Cerebellar nuclear complex (tissue), 1 donor: ENCODE measurements at places on chromosomes 13 and 19.

DNA sequence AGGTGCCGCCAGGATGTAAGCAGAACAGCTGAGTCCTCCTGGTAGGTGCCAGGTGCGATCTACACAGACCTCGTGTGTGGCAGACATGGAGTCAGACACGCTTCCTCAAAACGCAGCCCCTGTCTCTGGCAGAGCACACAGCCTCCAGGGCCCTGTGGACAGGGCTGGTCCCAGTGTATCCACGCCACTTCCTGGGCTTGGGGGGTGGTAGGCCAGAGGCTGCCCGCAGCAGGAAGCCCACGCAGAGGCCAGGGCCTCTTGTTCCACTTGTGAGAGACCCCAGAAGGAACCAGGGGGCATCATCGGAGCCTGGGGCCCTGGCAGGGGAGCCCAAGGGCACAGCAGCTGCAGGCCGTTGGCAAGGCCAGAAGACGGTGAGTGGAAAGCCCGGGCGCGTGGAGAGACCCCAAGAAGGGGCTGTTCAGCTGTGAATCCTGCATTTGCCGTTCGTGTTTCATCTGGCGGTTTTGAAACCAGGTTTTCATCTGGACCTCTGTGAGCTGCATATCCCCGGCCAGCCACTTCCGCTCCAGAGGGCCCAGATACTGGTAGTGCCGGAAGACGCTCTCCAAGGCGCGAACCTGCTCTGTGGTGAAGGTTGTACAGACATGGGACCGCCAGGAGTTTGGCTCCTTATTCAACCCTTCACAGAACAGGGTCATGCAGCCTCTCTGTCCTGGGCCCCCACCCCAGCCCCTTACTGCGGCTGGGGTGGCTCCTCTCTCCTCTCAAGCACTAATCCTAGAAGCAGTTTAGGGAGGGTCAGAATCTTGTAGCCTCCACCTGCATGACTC, 25.1 kb upstream of the SLITRK1 start:
- no peak for DNase-seq

GRCh38 chr19:49677231-49677900, at the start of gene PRMT1:
TSS of gene PRMT1 (plus strand) at chr19:49677271. CDS start at chr19:49677281, 10 bp downstream.
- no peak for DNase-seq

GRCh38 chr19:45597425-45598111, 4.4 kb downstream of the GPR4 start:
- DNase-seq = no peak

- no peak for DNase-seq
Observed at GRCh38 chr13:39554371-39554770, 48.6 kb downstream of the LHFPL6 start.

GRCh38 chr13:100442095-100442832, 146.3 kb downstream of the GGACT start:
- DNase-seq = no peak

DNA sequence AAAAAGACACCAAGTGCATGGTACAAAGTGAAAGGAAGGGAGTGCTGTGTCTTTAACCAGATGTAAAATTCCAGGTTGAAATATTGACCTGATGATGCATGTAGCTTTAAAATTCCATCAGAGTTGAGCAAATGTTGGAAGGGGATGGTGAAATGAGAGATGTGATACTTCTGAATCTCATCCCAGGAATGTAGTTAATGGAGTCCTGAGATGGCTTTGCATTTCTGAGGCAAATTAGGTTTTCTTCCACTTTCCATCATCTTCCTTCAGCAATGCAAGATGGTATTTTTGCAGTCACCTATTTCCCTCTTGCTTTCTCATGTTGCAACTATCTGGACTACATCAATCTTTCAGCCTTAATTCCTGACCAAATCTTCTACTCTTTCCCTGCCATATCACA, 194.1 kb upstream of the MIR17HG start:
- DNase-seq = no peak

DNA sequence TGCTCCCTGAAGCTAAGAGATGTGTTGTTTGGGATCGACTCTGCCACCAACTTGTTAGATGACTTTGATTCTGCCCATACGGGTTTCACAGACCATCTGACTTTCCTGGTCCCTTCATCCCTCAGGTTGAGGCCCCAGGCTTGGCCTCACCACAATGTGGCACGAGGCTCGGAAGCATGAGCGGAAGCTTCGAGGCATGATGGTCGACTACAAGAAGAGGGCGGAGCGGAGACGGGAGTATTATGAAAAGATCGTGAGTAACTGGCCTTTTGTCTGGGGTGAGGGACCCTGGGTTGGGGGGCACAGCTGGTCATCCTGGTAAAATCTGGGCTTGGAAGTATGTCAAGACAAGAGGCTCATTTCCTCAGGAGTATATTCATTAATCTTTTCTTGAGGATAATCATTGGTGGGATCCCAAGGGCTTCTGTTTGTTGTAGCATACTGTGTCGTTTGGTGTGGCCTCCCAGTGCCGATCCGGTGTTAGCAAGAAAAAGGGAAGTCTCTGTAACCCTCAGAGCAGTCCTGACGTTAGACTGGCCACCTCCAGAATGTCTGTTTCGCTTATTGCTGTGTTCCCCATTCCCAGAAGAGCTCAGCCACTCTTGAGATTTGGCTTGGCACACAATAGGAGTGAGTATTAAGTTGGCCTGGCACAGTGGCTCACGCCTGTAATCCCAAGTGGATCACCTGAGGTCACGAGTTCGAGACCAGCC, 1.4 kb downstream of the CLASRP start:
- DNase-seq = no peak

- DNase-seq = no peak
Observed at GRCh38 chr19:8209462-8210378, 550 bp downstream of the CERS4 start.

- no peak for DNase-seq
Observed at GRCh38 chr13:95304453-95304852, 3.2 kb upstream of the ABCC4 start.

DNA sequence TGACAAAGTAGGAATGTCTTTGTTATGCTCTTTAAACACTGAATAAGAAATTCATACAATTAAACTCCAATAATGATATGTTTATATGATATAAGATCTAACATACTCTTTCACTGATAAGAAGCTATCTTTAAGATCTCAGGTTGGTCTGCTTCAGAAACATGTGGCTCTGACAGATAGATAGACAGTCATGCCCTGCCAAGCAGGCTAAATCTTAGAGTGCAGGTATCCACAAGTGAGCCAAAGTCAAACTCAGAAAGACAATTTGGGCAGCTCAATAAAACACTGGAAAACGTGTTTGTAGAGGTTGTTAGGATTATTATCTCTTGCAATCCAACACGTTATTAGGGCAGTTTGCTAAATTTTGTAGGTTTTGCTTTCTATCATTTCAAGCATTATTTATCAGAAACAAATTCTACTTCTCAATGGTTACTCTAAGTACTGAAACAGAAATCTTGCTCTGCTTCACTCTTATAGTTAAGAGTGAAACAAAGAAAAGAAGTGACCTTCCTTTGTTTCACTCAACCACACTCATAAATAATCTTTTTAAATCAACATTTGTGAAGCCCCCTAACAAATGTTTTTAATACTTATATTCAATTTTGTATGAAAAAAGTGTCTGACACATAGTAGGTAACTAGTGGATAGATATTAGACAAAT, 1255.6 kb downstream of the DIAPH3 start:
- DNase-seq = no peak

GRCh38 chr19:38666663-38667511, 19.4 kb downstream of the ACTN4 start:
- DNase-seq = no peak

- no peak for DNase-seq
Observed at GRCh38 chr19:56917529-56917928, 77.0 kb upstream of the PEG3 start.

DNA sequence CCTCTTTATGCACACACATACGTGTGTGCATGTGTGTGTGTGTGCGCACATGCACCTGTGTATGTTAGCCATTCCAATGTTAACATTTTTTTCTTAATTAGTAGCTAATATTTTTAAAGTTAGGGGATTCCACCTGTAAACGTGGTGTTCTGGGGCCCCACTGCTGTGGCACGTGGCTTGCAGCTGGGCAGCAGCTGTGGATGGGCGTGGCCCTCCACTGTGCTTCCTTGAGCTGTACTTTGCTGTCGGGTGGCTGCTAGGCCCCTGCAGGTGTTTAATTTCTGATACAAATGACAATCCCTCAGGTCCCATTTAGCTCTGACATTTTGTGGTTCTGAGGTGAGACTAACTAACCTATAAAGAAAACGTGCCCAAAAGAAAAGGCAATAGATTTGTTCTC, 58.9 kb upstream of the GJB6 start:
- no peak for DNase-seq

DNA sequence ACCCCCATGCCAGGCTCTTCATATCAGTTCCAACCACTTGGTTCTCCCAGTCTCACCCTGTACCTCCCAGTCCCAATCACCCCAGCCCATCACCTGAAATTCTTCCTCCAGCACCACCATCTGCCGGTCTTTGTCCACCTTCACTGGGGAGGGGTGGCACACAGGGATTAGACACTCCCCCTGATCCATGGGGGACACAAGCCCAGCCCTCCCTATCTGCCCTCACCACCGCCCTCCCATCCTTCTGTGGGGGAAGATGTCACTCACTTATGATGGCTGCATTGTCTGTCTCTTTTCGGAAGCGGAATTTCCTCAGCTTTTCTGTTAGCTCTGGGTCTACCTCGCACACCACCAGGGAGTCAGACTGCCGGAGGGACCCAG, 685 bp downstream of the GMFG start:
- no peak for DNase-seq

DNA sequence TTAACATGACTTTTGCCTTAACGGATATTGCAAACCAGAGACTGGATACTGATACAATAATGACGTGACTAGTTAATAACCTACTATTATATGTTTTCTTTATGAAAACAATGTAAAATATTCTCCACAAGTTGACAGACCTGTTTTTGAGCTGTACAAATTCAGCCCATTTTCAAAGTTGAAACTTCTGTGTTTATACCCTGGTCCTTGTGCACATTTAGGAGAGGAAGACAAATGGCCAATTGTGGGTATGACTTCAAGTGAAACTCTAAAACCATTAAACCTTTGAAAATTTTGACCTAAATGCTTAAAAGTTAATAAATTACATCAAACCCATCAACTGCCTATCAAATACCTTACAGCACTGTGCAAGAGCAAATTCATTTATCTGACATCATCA, 8.9 kb downstream of the SPRY2 start:
- no peak for DNase-seq

DNA sequence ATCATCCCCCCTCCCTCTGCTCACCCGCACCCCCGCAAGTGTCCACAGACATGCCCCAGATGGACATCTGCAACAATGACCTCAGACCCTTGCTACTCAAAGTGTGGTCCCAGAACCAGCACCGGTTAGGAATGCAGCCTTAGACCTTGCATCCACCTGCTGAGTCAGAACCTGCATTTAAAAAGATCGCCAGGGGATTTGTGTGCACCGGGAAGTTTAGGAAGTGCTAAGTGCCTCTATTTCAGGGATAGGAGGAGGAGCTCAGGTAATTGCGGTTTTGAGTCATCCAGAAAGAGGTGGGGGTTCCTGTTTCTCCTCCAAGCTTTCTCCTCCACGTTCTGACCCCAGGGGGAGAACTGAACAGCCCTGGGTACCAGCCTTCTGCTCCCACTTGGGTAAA, 46.2 kb downstream of the CACNA1A start:
- DNase-seq = no peak

DNA sequence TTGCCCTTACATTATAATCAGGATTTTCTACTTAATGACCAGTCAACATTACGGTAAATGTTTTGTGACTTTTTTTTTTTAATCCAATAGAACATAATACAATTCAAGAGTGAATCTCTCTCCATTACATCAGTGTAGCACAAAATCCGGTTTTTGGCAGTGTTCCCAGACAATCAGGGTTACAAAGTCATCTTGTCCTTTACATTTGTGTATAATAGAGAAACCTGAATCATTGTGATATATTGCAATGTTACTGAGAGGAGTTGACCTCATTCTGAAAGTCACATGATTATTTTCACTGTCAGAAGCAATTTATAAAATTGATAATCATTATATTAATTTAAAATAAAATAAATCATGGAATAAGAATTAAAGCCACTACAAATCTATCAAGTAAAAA, 1346.0 kb upstream of the SPRY2 start:
- DNase-seq = no peak

- DNase-seq = no peak
Observed at GRCh38 chr13:60661521-60661920, 264.5 kb downstream of the TDRD3 start.

GRCh38 chr19:18239303-18239702, 13.1 kb upstream of the PDE4C start:
- no peak for DNase-seq

DNA sequence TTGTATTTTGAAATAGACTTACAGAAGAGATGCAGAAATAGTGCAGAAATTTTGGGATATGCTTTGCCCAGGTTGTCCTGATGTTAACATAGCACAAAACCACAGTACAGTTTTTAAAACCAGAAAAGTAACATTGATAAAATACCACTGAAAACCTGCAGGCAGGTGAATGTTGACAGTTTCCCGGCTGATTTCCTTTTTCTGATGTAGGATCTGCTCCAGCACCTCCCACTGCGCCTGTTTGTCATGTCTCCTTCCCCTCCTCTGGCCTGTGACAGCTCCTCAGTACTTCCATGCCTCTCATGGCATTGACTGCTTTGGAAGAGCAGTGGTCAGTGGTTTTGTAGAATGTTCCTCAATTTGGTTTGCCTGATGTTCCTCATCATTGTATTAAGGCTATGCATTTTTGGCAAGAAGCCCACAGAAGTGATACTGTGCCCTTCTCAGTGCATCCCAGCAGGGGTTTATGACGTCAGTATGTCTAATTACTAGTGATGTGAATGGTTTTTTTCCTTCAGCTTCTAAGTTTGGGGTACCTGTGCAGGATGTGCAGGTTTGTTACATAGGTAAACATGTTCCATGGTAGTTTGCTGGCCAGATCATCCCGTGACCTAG, 31.0 kb downstream of the TDRD12 start:
- no peak for DNase-seq

GRCh38 chr19:57071444-57071843, 48.3 kb upstream of the USP29 start:
- DNase-seq = no peak

- no peak for DNase-seq
Observed at GRCh38 chr13:89660752-89661151, 1686.7 kb upstream of the MIR17HG start.

DNA sequence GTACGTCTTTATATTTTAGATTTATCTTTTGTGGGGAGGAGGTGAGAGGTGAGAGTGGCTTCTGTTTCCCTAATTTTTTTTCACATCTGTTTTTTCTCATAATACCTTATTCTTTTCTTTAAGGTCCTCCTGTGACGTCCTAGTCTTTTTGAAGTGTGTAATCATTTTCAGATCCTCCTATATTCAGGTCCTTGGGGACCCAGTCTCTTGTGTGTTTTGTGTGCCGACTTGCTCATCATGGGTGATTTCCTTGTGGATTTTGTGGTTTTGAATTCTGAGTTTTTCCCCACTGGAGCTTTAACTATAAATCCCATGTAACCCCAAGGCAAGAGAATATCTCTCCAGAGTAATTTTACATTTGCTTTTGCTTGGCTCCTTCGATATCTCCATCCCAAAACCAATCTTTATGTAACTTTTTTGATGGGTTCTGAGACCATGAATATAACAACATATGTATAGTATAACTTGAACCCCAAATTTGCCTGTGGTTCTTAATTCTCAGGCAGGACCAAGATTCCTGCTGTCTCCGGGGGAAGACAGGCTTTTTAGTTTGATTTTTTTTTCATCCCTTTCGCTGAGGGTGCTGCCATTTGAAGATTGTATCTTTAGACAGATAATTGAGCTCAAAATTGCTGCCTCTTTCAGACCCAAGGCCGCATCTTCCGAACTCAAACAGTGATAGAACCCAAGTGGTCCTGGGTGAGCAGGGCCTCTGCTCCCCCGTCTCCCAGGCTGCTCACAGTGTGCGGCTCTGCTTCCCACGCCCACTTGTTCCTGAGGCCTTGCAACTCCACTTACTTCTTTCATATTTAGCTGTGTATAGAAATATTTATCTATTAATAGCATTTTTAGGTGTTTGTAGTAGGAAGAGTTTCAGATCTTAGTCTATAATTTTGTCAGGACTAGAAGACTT, 59.1 kb upstream of the GPR183 start:
- no peak for DNase-seq
